Natural killer cell treated with Interleukin-12 subunit alpha and Interleukin-12 subunit beta and Interleukin-15 and Interleukin-18, amount 100 ng/mL, for 72 hours (primary cell): ENCODE measurements at places on chromosomes 4 and X. TPM values are rescaled to one million over a fixed set of nuclear protein-coding genes. Genes with fewer than 3 reads are reported as not detected.
A peak's percentile ranks its signal among the peaks of the same experiment; 100 is the strongest.

GRCh38 chrX:38882894-38883626, 81.8 kb downstream of the MID1IP1 start:
- no peak for DNase-seq
- H3K36me3 ChIP-seq, result no peaks in the 10 kb centered on the region
- peaks cover 6% of the 10 kb centered on the region for H3K4me1 ChIP-seq
- H3K27me3 ChIP-seq, result peaks cover 5% of the 10 kb centered on the region

DNA sequence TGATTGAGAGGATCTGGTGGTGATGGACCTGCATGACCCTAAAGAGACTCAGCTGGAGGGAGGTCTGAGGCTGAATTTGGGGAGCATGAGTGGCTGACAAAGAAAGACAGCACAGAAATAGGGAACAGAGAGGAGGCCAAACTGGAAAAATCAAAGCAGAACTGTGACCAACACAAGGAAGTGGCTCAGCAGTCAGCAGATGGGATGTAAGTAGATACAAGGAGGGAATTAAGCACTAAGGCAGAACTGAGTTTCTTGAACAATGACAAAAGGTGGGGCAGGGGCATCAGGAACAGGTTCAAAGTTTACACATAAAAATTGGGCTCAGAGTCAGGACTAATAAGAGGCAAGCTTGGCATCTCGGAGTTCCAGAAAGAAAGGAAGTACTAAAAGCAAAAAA, 144.3 kb upstream of the KLF3 start:
- DNase-seq, result no peak
- peaks cover 9% of the 10 kb centered on the region for H3K36me3 ChIP-seq
- H3K27me3 ChIP-seq, result no peaks in the 10 kb centered on the region
- H3K4me3 ChIP-seq, result no peak overlapping the region
- peak overlapping the region; percentile 0 for H3K27ac ChIP-seq

GRCh38 chr4:64682481-64682880, 273.2 kb upstream of the TECRL start:
- no peak overlapping the region for H3K27ac ChIP-seq
- H3K4me1 ChIP-seq, result no peaks in the 10 kb centered on the region
- H3K4me3 ChIP-seq, result no peak overlapping the region
- no peak for DNase-seq

DNA sequence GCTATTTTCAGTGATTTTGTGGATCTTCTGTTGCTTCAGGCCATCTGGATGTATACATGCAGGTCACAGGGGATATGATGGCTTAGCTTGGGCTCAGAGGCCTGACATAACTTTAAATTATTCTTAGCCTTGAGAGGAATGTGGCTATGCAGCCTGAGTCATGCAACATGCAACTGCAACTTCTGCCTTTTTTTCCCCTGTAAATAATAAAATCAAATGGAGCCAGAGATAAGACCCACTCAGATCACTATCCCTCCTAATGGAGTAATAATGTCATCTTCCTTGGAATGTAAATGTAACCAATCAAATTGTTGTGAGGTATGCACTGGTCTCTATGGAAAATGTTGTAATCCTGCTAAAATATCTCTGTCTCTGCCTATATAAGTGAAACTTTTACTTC, 54.9 kb downstream of the MAGEB17 start:
- H3K27me3 ChIP-seq, result peaks cover 13% of the 10 kb centered on the region
- no peaks in the 10 kb centered on the region for H3K4me1 ChIP-seq
- no peak for DNase-seq
- H3K27ac ChIP-seq, result no peak overlapping the region
- H3K36me3 ChIP-seq, result no peaks in the 10 kb centered on the region
- no peak overlapping the region for H3K4me3 ChIP-seq

DNA sequence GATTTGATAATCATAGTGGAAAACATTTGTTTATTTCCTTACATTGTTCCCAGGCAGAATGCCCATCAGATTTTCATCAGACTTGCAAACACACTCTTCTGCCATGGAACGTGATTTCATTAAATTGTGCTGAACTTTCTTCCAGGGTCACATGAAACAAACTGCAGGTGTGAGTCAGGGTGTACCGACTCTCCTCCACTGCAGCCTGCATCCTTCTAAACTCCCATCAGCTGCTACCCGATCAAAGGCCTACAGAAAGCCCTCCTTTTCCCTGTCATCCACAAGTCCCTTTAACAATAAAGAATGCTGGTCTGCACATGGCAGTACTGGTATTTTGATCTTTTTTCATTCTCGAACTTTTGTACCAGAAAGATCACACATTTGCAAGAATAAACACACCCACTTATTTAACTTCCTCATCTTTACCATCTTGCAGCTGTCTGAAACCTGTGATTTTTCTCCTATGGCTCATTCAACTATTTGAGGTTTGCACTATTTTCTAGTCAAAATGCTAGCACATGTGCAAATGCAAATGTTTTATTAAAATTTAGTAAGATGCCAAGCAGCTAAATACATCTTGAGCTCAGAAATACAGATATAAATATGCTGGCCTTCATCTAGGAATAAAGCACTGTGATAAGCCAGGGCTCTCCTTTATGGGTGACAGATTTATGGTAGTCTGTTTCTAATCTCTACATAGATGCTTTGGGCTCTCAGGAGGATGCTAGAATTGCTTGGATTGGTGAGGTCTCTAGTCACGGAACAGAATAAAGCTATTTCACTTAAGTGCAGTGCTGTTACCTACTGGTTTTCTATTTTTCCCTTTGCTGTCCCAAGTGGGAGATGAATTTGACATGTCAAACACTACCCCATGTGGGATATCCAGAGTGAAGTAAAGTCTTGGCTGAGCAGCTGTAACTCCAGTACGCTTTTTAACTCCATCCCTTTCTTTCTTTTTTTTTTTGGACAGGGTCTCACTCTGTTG, 25.8 kb upstream of the ARHGAP24 start:
- H3K27me3 ChIP-seq, result no peaks in the 10 kb centered on the region
- no peak overlapping the region for H3K27ac ChIP-seq
- no peak overlapping the region for H3K4me3 ChIP-seq

DNA sequence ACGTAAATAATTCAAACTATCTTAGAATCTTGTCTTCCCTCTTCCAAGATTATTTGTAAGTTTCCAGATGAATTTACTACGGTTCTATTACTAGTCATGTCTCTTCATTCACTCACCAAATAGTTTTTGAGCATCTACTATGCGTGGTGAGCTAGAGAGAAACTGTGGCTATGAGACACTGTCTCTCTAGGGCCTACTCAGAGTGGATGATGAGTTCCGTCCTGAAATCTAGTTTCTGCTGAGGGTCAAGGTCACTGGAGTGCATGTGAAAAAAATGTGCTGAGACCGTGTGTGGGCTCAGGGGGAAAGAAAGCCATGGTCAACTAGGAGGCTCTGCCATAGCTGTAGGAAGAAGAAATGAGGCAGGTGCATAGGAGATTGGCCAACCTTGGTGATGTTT, 320.2 kb upstream of the GATB start:
- H3K36me3 ChIP-seq, result no peaks in the 10 kb centered on the region
- no peak overlapping the region for H3K27ac ChIP-seq
- no peaks in the 10 kb centered on the region for H3K27me3 ChIP-seq
- no peak overlapping the region for H3K4me3 ChIP-seq

CCSER1 gene
- 0.17 TPM for total RNA-seq
